ENCODE measurements at places on chromosomes 2 and 18.

DNA sequence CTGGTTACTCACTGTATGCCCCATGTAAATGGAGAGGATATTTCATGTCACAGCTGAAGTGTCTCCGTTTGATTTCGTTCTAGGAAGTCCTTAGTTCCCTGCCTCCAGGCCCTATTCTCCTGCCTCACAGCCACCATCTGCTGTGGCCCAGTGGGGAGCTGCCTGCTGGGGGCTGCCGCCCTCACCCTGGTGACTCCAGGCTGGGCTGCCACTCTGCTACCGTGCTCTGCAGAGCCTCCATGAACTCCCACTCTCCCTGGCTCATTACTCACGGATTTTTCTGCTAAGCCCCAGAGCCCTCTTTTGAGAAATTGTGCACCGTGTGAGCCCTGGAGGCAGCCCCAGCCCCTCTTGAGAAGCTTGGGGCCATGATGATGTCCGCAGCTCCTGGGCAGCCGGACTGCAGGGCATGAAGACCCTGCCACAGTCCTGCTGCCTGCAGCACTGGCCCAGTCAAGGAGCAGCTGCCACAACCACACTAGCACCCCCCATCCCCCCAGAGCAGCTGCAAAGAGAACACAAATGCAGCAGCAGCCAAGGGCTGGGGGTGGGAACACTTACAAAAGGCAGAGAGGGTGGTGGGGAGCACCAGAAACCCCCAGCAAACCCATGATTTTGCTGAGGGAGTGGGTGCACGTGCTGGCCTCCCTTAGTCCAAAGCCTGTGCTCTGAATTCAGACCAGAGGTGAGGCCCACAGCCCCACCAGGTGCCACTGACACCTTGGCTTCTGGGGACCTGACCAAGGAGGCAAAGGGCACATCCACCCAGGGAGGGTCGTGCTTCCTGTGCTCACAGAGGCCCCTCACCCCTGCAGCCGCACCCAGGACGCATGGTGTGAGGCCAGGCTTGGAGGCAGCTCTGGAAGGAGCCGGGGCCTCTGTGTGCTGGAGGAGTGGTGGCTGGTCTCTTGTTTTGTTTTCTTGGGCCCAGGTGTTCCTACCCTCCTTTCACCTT lies 270.2 kb upstream of the RAB6C start:
- no peak for DNase-seq

DNA sequence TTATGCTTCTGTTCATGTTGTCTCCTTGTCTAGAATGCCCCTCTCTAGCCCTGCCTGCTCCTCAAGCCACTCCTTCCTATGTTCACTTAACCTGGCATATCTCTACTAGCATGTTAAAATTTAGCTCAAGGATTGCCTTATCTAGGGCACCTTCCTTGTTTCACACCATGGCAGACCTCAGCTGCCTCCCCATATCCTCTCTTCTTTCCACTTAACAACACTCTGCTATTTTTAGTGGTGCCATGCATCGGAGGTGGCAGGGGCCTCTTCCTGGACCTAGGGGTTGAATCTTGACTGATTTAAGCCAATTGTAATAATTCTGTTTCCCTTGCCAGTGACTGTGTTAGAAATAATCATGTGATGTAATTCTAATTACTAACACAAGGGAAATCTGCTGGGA lies 36.9 kb upstream of the FAM98A start:
- no peak for DNase-seq

GRCh38 chr18:848062-848861 lies 36.2 kb upstream of the YES1 start:
- DNase-seq, result no peak

DNA sequence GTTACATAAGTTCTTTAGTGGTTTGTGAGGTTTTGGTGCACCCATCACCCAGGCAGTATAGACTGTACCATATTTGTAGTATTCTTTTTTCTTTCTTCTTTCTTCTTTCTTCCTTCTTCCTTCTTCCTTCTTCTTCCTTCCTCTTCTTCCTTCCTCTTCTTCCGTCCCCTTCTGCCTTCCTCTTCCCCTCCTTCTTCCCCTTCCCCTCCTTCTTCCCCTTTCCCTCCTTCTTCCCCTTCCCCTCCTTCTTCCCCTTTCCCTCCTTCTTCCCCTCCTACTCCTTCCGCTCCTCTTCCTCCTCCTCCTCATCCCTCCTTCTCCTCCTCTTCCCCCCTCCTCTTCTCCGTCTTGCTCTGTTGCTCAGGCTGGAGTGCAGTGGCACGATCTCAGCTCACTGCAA lies 41.6 kb downstream of the CAB39 start:
- no peak for DNase-seq

- no peak for DNase-seq
Observed at GRCh38 chr2:134621939-134622705, 96.7 kb downstream of the TMEM163 start.

Measured in activated T-cell treated with anti-CD3 and anti-CD28 coated beads for 1 hour (primary cell).